Upper lobe of left lung (tissue), 6 donors: ENCODE measurements at places on chromosomes 6 and 20.

- DNase-seq = no peak
Measured at GRCh38 chr6:36123270-36124139, 6.8 kb upstream of the MAPK13 start.

- DNase-seq = no peak
Measured at GRCh38 chr20:64000906-64001305, 20.0 kb downstream of the PRPF6 start.

DNA sequence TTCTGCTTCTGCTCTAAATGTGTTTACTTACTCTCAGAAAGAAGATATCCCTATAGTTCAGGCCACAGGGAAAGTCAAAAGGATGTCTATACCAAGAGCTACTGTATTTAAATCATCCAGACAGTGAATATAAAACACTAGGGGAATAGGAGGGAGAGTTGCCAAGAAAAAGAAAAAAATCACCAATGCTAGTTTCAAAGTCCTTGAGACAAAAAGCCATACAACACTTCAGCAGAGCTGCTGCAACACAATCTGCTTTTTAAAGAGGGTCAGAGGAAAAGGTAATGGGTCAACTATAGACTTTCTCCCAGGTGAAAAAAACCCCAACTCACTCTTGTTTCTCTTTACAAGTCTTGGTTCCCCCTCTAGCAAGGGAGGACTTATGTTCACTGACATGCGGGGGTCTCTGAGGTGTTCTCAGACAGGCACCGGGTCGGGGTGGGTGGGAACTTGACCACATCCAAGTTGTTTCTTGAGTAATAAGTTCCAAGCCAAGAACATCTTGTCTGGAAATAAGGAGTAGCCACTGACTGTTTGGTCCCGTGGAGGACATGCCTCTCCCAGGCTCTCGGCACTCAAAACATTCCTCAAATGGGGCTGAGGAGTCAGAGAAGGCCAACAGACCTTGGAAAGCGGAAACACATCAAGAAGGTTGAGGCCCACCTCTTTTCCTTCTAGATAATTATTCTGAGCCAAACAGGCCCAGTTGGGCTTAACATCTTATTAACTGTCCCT, 47.7 kb downstream of the GJA10 start:
- no peak for DNase-seq

DNA sequence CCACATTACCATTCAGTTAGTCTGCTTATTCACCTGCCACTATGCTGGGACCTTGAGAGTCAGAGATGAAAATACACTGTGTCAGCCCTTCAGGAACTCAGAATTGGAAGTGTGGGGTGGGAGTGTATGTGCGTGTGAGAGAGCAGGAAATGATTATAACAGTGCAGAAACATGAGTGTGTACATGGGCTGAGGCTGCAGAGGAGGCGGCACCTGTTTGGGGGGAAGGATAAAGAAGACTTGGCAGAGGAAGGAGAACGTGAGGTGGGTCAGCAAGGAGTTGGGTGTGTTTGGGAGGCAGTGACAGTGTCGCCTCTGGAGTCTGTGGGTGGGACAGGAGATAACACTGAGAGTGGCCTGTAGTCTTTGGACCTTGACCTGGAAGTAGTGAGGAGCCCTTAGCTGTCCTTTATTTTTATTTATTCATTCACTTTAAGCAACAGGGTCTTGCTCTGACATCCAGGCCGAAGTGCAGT, 3.1 kb downstream of the CHMP4B start:
- DNase-seq = no peak

GRCh38 chr6:140174524-140174923, 800.1 kb upstream of the CITED2 start:
- no peak for DNase-seq

DNA sequence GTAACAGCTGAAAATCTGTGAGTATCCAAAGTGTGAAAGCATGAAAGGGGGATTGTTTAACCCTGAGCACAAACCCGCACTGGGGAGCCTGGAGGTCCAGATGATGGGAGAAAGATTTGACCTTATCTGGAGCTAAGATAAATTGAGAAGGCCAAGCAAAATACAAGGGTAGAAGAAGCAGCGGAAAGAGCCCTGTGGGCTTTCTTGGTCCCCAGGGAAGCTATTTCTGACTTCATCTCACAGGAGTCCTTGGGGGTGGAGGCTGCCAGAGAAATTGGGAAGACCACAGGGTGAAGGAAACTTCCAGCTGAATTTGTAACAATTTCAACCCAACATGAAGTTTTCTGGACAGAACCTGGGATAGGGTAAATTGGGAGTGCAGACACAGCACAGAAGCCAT, 476.9 kb downstream of the MMUT start:
- no peak for DNase-seq

DNA sequence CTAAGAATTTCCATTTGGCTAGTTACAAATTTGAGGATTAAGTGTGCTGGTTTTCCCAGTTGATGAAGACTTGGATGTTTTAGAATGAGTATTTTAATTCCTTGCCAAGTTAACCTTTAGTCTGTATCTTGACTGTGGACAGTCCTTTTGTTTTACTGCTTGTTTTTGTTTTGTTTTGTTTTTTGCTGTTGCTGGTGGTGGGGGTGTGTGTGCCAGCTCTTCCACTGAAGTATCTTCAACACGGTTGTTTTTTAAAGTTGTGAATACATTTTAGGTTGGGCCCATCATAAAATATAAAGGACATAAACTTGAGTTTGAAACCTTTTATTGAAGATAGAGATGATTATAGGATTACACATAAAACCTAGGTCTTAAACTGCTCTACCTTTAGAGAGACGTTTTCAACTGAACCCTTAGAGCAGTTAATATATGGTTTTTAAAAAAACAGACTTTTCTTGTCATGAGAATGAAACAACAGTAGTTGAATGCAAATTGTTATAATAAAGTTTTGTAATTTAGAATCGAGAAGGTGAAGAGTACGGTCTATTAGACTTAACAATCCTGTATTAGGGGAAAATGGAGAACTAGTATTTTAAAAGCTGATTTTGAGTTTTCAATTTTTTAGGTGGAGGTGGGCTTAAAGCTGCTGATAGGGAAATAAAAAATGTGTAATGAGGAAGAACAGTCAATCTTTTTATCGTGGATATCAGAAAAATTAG, 4.0 kb downstream of the QKI start:
- no peak for DNase-seq
